NCI-H146 (cell line): ENCODE measurements at places on chromosomes 1 and 21.

DNA sequence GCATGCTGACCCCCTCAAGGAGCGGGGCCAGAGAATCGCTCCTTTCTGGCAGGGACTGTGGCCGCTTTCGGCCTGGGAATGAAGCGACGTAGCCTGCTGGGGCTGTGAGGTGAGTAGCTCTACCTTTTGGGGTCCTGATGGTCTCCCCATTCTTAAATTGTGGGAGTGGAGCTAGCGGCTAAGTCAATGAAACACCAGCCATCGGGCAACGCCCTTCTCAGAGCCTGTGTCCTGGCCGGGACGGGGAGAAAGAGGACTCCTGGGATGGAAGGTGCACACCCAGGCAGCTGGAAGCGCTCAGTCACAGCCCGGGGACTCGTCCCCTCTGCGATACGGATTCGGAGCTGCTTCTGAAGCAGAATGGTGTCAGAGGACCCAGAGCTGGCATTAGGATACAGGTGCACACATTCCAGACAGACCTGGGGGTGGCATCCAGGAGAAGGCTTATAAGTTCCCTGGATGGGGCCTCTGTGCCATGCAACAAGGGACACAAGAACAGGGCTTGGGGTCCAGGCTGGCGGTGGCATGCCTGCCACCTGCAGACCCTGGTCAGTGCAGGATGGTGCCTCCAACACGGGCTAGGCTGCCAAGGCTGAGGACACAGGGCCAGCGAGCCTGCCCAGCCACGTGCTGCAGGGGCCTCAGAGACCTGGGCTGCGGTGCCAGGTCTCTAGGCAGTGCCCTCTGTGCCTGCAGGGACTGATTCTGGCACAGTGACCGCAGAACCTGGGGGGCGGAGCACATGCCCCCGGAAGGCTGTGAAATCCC lies 945 bp upstream of the WNT9A start:
- peak; percentile 31 for DNase-seq

DNA sequence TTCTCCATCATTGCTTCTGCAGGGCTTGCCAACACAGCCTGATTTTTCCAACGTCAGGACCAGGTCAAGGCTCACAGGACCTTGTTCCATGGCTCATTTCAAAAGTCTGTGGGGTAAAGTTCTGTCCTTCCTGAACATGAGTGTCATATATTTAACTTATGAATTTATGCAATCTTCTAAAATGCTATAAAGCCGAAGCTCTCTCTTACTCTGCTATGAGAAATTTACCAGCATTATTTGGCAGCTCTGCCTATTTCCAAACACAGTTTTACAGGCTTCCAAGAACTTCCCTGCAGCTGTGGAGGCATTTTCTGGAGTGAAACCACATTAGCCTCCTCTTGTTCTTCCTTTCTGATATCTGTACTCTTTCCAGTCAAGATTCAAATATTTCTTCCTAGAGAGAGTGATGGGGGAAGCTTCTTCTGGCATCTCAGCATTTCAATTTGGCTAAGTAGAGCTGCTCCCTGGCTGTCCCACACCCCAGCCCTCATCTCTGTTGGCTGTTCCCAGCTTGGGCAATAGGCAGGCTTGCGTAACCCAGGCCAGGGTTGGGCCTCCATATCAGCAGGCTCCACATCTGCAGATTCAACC lies 15.6 kb upstream of the HMGCS2 start:
- DNase-seq = no peak

DNA sequence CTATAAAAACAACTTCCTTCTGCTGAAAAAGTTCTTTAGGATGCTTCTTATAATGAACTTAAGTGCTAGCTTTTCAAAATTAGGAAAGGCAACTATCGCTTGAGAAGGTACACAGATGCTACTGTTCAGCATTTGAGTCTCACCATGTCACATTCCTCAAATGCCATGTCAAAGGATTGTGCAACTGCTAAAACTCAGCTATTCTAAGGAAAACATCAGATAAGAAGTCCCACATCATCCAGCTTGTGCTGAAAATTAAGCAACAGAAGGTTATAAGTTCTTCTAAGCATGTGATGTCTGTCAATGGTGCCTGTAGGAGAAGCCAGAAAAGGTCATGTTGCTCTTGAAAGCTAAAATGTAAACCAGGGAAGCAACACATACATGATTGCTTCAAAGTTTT lies 36.5 kb downstream of the MCOLN2 start:
- DNase-seq = no peak

- DNase-seq = no peak
Measured at GRCh38 chr1:48887796-48888195, 111.1 kb upstream of the BEND5 start.

DNA sequence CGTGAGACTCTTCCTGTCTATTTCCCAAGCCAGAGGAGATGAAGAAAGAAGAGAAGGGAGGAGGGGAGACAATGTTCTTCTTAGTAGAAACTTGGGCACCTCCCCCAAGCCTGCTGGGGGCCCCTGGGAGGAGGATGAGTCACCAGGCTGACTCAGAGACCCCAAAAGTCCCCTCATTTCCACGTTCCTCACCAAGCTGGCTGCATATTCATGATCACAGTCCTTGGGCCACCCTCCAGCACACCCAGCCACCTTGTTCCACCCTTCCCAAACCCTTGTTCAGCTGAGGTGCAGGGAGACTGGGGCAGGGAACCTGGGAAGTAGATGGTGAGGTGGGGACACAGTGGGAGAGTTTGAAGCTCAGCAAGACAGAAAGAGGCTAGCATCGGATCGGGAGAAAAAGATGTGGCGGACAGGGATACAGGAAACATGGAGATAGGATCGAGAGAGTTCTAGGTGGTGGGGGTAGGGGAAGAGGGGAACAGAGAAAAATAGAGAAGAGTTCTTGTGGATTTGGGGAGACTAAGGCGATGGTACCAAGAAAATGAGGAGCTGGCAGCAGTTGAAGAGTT lies 712 bp downstream of the RAB13 start:
- peak; percentile 14 for DNase-seq

DNA sequence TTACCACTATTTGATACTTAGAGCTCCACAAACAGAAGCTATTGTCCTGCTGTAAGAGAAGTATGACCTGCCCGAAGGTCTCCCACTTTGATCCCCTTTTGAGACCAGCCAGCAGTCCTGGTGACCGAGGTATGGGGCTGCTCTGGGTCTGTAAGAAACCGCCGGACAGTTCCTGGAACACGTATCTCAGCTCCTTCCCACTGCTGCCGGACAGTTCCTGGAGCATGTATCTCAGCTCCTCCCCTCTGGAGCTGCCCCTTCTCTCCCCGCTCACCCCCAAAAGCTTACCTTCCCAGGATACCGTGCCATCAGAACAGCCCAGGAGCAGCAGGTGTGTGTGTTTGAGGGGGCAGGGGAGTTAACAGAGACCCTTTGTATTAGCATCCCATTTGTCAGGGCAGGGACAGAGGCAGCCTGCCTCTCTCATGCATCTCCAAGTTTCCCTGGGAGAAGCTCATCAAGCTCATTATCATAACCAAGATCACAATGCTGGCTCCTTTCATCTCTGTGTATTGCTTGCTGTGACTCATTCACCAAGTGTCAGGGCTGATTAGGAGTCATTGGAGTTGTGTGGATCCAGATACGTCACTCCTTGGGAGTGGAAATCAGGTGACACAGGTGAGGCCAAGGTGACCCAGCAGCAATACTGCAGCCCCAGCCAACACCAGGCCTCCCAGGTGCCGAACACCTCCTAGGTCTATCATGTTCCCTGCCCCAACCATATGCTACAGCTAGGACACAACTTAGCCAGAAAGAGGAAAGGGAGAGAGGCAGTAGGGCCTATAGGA lies 25.3 kb downstream of the OPTC start:
- DNase-seq = no peak

GRCh38 chr1:3530926-3531818 lies 76.7 kb downstream of the ARHGEF16 start:
- DNase-seq = peak; percentile 78

GRCh38 chr1:165542015-165542631 lies 1.7 kb upstream of the LRRC52 start:
- no peak for DNase-seq

GRCh38 chr1:32983020-32983419 lies 18.4 kb upstream of the RNF19B start:
- DNase-seq = no peak

GRCh38 chr1:162113419-162113818 lies 43.9 kb downstream of the NOS1AP start:
- DNase-seq = no peak

DNA sequence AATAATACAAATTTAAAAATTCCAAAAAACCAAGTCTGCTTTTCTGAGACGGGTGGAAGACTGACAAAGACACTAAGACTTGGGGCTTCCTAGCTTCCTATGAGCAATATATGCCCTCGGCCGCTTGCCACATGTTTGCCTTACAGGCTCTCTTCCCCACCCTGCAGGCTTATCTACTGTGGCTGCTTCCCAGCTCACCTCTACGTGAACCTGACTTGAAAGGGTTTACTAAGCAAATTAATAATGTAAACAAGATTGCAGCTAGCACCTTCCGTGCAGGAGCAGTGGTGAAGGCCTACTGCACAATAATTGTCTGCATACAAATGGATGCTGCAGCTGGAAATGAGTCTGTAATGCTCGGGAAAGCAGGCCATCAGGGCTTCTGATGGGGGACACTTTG lies 152.9 kb upstream of the DAB1 start:
- DNase-seq = peak; percentile 71

DNA sequence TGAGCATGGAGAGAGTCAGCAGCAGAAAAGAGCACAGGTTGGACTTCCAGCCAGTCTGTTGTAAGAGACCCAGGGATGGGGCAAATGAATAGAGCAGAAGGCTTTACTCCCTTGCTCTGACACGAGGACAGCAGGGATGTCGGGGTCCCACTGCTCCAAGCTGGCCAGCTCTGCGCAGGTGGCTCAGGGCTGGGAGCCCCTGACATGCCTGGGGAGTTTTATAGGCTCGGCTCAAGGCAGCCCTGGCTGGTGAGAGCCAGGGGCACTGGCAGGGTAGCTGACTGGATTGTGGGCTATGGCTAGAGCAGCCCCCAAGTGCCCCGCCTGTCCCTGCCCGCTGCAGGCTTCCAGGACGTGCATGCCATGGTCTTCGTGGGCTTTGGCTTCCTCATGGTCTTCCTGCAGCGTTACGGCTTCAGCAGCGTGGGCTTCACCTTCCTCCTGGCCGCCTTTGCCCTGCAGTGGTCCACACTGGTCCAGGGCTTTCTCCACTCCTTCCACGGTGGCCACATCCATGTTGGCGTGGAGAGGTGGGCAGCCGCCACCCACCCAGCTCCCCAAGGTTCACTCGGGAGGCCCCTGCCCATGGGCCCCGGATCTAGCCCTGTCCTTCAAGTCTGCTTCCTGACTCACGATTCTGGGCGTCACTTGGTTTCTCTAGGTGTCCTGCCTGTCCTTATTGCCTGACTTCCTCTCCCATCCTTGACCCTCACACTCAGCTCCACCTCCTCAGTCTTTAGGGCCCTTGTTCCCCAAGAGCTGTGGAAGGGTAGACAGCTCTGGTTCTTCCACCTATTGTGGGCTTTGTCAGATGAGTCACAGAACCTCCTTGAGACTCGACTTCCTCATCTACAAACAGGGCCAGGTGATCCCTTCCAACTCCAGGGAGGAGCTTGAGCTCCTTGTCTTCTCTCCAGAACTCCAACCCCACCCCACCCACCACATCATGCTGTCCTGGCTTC lies 8.2 kb downstream of the RHBG start:
- no peak for DNase-seq

GRCh38 chr1:169115891-169116585 lies 9.5 kb downstream of the ATP1B1 start:
- no peak for DNase-seq
